ENCODE measurements at places on chromosomes 4 and X.
A peak's percentile ranks its signal among the peaks of the same experiment; 100 is the strongest.

GRCh38 chrX:82732861-82733260 lies 775.2 kb upstream of the POU3F4 start:
- no peak for DNase-seq

- DNase-seq = no peak
Measured at GRCh38 chrX:148422526-148422925, 77.9 kb upstream of the AFF2 start.

DNA sequence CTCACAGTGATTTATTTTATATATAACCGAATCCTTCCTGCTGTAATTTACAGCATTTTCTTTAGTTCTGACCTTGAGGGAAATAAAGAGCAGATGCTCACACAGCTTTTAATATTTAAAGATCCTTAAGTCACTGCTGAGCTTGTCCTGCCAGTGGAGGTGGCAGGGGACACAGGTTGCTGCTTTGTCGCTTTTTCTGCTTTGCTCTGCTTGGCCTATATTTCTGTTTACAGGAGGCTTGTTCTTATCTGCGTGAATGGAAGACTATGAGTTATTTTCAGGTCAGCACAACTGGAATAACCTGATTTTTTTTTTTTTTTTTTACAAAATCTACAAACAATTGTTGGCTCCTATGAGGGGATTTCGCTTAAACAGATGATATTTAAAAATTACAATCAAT lies 2.3 kb downstream of the TXK start:
- no peak for DNase-seq

DNA sequence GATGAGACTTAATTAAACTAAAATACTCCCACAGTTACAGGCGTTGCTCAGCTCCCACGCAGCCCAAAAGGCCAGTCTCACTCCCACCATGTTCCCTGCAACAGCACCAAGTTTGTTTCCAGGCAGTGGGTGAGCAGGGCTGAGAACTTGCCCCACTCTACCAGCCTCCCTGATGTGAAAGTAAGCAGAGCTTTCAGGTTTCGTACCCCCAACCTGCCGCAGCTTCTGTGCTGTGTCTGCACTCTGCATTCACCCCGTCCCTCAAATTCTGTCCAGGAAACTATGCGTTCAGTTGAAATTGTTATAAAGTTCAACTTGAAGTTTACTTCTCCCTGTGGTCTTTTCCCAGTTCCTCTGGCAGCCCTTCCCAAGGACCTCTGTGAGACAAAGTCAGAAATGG lies 17.2 kb downstream of the GLUD2 start:
- DNase-seq = no peak

DNA sequence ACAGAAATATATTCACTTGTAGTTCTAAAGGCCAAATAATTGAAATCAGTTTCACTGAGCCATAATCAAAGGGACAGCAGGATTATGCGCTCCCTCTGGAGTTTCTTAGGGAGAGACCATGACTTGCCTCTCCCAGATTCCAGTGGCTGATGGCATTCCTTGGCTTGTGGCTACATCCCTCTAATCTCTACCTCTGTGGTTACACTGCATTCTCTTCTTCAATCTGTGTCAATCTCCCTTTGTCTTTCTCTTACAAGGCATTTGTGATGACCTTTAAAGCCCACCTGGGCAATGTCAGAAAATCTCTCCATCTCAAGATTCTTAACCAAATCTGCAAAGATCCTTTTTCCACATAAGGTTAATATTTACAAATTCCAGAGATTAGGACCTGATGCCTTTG lies 260.2 kb downstream of the UNC5C start:
- DNase-seq = no peak

DNA sequence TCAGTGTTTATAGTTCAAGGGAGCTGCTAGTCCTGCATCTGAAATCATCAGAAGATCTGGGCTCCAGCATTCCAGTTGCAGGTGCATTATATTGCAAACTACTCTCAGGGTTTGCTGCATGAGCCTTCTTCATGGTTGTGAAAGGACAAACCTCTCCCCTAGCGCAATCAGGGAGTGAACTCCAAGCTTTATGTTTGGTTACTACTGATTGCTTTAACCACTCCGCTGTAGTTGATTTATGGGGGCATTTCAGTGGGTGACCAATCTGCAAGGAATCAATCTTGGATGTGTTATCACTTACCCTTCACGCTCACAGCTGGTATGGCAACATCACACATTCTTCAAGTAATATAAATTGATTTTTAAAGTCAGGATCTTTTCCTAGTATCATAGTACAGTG lies 552.1 kb downstream of the SPOCK3 start:
- DNase-seq = no peak

- DNase-seq = no peak
Measured at GRCh38 chr4:6625256-6625655, 15.2 kb upstream of the MRFAP1 start.

GRCh38 chrX:135974279-135974856 lies 580 bp upstream of the MMGT1 start:
- DNase-seq = peak; percentile 55

DNA sequence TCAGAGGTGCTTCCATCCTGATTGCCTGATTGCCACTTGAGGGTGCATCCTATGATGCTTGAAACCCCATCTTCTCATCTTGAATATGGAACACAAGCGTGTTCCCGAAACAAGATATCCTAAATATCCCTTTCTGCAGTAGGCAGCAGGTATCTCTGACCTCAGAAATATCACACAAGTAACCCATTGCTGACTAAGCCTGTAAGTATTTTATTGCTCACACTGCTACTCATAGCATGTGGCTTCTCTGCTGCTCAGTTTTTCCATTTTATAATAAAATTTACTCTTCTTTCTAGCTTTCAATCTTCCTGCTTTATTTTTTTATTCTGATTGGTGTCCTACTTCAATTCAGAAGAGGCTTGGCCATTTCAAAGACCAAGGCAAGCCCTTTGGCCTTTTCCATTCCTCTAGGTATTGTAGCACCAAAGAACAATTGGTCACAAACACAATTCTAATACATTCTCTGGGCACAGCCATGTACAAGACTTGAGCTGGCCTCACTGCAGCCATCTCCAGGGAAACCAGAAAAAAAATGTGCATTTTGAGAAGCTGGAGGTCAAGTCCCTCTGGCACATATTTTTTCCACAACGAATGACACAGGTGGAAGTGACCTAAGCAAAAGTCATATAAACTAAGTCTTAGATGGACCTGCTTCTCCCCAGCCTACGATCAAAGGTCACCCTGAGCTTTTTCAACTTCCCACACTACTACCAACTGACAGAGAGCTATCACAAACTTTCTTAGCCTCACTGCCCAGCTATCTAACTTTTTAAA lies 107.0 kb downstream of the OR13H1 start:
- no peak for DNase-seq

- no peak for DNase-seq
Measured at GRCh38 chr4:148164557-148164956, 277.7 kb downstream of the NR3C2 start.

GRCh38 chr4:65789805-65790204 lies 119.5 kb upstream of the EPHA5 start:
- no peak for DNase-seq

DNA sequence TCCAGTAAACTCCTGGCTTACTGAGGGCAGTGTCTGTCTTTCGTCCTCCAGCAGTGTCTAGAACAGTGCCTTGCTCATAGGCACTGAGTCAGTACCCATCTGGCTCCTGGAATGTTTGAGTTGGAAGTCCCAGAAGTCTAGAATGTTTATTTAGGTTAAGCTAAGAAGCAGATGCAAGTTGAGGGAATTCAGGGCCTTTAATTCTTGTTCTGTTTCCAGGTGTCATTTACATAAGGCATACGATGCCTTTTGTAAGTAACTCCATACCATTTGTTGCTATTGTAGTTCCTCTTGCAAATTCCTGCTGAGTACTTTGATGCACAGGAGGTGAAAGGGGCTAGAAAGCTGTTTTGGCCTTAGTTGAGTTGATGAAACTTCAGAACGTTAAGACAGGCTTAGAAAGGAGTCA lies 22.2 kb downstream of the ARHGAP10 start:
- DNase-seq = no peak

DNA sequence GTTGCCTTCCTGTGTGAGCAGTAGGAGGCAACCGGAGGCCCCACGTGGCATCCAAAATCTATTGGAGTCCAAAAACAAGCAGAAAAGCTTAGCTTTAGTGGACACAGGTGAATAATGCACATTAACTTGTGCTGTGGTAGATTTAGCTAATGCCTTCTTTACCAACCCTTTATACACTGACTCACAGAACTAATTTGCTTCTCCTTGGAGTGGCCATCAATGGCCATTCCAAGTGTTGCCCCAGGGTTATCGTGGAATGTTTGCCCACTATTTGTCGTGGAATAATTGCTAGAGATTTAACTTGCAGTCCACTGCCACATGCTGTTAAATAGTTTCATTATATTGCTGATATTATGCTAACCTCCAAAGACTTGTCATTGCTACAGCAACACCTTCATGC lies 729.1 kb downstream of the STPG2 start:
- DNase-seq = no peak

GRCh38 chrX:13376857-13377549 lies 57.1 kb upstream of the ATXN3L start:
- no peak for DNase-seq

GRCh38 chrX:43702079-43702524 lies 46.0 kb downstream of the MAOA start:
- no peak for DNase-seq

DNA sequence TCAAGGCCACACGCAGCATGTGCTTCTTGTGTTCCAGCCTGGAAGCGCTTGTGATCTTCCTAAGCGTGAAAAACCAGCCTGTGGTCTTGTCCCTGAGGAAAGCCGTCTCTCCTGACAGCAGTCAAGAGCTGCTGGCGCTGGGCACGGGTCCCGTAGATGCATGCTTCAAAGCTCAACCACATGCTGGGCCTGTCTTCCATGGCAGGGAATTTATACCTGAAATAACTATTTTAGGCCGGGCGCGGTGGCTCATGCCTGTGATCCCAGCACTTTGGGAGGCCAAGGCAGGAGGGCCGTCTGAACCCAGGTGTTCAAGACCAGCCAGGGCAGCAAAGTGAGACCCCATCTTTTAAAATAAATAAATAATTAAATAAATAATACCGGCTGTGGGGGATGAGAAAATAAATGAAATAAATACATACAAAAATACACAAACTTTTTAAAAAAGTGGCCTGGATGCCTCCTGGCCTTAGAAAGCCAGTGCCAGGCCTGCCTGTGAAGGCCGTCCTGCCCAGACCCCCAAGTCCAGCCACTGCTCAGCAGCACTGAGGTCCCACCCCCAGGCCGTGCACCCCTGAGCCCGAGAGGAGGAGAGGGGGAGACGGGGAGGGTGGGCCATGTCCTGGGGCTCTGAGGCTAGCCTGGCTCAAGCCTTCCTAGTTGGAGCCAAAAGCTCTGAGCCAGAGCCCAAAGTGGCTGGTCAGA lies 10.4 kb downstream of the LRPAP1 start:
- no peak for DNase-seq

DNA sequence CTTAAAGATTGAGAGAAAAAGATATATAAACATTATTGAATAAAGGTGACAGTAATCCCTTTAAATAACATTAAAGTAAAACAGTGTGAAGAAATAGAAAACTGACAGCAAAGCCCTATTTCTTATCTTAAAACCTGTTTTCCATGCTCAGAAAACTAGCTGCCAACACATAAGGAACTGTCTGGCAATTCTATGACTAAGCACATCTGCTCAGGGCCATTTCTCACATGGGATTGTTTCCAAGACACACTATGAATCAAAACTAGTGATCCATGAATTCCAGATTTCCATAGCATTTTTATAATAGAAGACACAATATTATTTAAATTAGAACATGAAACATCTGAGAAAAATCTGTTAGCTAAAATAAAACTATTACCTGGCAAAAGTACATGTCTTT lies 113.4 kb downstream of the SCLT1 start:
- no peak for DNase-seq

DNA sequence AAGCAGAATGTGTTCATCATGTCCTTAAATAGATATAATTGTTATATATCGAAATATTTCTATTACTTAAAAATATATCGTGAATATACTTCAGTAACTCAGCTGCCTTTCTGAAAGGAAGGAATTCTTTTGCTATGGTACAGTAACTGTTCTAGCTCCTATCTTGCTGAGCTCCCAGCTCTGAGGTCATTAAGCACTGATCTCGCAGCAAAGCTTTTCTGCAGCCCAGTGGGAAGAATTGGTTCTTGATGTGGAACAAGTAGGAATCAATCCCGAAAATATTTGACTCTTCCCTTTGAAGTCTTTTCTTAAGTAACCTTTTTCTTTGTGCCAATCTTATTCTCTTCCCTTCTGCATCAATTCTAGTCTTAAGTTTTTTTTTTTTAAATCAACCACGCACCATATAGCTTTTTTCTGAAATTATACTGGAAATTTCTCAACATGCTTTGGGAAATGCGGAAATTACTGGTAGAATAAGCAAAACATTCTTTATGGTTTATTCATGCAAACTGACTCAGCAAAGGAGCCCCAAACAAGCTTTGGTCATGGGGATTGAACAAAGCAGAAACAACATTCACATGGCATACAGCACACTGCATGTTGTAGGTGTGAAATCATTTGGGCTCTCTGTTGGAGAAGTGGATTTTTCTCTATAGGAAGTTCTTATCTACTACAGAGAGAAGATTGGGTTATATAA lies 428.9 kb upstream of the GNPDA2 start:
- no peak for DNase-seq

GRCh38 chrX:7318241-7318640 lies 170.3 kb upstream of the PUDP start:
- no peak for DNase-seq

DNA sequence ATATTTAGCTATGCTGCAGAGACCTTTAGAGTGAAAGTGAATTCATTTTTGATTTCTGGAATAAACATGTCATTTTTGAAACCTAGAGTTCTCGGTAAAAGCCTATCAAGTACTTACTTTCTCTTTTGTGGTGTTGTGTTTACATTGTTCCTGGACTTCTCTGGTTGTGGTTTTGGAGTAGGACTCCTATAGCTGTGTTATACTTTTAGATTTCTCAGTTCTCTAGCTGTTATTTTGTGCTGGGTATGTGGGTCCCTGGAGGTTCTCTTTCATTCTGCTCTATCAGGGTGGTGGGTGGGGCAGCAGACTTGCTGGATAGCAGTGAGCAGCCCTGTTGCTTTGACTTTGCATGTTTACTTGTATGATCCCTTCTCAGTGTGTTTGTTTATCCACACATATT lies 25.6 kb upstream of the MSMO1 start:
- no peak for DNase-seq

- DNase-seq = no peak
Measured at GRCh38 chrX:19968276-19968675, 22.6 kb downstream of the BCLAF3 start.

DNA sequence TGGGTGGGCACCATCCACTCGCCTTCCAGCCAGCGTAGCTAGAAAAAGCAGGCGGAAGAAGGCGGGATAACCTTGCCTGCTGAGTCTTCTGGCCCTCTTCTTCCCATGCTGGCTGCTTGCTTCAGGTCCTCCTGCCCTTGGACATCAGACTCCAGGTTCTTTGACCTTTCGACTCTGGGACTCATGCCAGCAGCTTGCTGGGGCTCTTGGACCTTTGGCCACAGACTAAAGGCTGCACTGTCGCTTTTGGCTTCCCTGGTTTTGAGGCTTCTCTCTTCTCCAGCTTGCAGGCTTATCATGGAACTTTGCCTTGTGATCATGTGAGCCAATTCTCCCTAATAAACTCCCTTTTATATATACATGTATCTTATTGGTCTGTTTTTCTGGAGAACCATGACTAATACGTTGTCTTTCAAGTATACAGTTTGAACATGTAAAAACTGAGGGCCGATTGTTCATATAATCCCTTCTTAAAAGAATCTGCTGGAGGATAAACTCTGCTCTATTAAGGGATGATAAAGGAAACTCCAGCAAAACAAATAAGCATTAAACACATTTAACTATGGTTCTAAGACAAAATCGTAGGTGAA lies 116.6 kb upstream of the LCORL start:
- no peak for DNase-seq

GRCh38 chrX:17459008-17459611 lies 84.1 kb downstream of the NHS start:
- DNase-seq = no peak

GRCh38 chrX:2588049-2588448 lies 87.3 kb upstream of the DHRSX start:
- DNase-seq = no peak
